Mucosa of gallbladder (tissue), 1 donor: ENCODE measurements at places on chromosomes 4 and X. TPM values are rescaled to one million over a fixed set of nuclear protein-coding genes. Genes with fewer than 3 reads are reported as not detected.

The USP17L5 gene
- total RNA-seq = not detected

The ADGRG4 gene
- not detected for total RNA-seq

The GBA3 gene
- 29.4 TPM for total RNA-seq

The SNCA gene
- total RNA-seq = 6.1 TPM

The MAGEA12 gene
- not detected for total RNA-seq

The ENPP6 gene
- total RNA-seq = 0.60 TPM

The KLHL4 gene
- 1.9 TPM for total RNA-seq

The KDR gene
- 24.0 TPM for total RNA-seq

The ZBED1 gene
- total RNA-seq = 80.2 TPM

The CT45A1 gene
- total RNA-seq = not detected

The MTNR1A gene
- not detected for total RNA-seq

The NPY2R gene
- total RNA-seq = 0.06 TPM

The SMARCA1 gene
- 28.8 TPM for total RNA-seq
